Gastroesophageal sphincter (tissue), 4 donors: ENCODE measurements at places on chromosomes 1 and 21. TPM values are rescaled to one million over a fixed set of nuclear protein-coding genes. Genes with fewer than 3 reads are reported as not detected.
A peak's percentile ranks its signal among the peaks of the same experiment; 100 is the strongest.

- peak; percentile 66 for ATAC-seq
These were observed 74.1 kb downstream of the XCL2 start for GRCh38 chr1:168469690-168470089.

- no peak for ATAC-seq
These were observed 46.9 kb upstream of the GNG12 start for GRCh38 chr1:67880056-67880601.

GRCh38 chr1:156803086-156803851, 13.4 kb downstream of the SH2D2A start:
- ATAC-seq: no peak

- ATAC-seq: no peak
These were observed 29.8 kb upstream of the NCAM2 start for GRCh38 chr21:20968391-20968790.

- ATAC-seq: peak; percentile 72
These were observed 39.8 kb upstream of the ZC3H12A start for GRCh38 chr1:37434292-37435225.

Gene DNAI4
- total RNA-seq: 10.1 TPM

Gene LRRC71
- not detected for total RNA-seq

Gene HES5
- not detected for total RNA-seq

Gene COQ8A
- 53.2 TPM for total RNA-seq

Gene RNF207
- 3.0 TPM for total RNA-seq

Gene TMEM125
- not detected for total RNA-seq
